BE2C (cell line): ENCODE measurements at places on chromosomes 12 and 14.

- DNase-seq, result no peak
Observed at GRCh38 chr12:53031616-53032015, 18.2 kb upstream of the TNS2 start.

- DNase-seq, result no peak
Observed at GRCh38 chr12:115349711-115350110, 665.7 kb upstream of the TBX3 start.

GRCh38 chr12:11891754-11892386 is 178.9 kb upstream of the BCL2L14 start:
- no peak for DNase-seq

GRCh38 chr14:29587046-29587445 is 340.6 kb downstream of the PRKD1 start:
- no peak for DNase-seq

DNA sequence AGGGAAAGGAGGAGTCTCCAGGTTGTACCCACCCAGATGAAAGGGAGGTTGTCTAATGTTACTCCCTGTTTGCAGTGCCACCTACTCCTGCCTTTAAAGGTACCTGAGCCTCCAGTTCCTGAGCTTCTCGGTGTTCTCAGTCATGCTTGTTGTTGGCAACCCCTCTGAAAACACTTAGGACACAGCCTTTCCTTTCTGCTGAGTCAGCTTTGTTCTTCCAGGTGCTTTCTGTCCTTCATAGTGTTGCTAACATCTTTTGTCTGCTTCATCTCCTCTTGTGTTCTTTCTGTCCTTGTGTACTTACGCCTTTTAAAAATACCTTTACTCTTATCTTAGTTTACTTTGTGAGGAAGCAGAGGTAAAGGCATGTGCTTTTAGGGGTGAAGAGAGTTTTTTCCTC is 97.0 kb upstream of the NEDD1 start:
- no peak for DNase-seq
